ENCODE measurements at places on chromosomes 4 and X.

DNA sequence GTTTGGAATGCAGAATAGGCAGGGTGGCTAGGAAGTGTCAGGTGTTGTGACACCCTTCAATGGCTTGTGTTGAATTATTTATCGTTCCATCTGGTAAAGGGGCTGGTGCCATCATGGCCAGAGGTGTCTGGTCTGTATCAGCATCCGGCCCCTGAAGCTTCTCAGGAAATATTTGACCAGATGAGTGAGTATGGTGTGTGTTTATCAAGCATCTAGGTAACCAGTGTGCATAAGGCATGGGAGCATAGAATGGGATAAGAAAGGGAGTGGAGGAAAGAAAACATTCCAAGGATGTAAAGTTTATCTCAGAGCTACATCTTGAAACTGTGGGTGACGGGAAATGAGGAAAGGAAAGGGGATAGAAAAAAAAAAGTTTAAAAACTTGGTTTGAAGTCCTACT, 109.4 kb downstream of the KLHL4 start:
- no peak for DNase-seq

DNA sequence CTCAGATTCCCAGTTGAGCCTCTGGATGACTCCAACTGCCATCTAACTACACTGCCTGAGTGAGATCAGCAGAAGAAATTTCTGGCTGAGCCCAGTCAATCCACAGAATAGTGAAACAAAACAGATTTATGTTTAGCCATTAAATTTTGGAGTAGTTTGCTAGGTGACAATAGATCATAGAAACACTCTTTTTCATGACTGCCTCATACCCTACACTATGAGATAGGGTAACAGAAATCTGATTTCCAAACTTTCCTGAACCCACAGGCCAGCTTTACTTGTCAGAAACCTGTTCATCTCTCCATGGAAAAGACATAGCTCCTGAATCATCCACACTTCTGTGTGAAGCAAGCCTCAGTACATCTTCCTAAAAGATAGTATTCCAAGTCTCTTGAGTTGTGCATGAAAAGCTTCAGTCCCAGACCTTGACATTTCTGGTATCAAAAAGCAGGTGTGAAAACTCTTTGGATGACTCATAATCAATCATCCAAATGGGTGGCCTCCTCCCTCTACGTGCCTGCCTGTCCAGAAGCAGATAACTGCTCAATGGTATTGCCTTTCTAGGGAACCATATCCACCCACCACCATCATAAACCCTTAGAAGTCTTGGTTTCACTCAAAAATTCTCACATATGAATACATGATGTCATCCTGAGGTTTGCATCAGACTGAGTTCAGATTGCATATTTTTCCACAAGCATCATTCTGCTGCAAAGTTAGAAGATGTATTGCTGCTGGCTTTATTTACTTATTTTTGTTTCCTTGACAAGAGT, 47.5 kb upstream of the RAP2C start:
- DNase-seq = no peak

DNA sequence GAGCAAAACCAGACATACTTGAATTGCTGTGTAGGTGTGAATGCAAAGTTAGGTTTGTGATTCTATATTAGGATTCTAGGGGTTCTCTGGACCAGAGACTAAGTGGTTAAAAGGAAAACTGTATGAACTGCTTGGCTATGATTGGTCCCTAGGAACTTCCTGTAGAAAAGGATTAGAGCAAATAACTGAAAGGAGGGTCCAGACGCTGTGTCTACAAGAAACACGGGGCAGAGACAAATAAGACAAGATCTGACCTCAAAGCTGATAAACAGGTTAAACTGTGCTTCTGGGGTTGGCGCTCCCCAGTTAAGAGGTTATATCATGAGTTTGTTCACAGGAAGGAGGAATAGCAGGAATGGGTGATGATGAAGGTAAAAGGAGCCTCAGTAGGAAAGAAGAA, 183.6 kb downstream of the MGST2 start:
- no peak for DNase-seq

DNA sequence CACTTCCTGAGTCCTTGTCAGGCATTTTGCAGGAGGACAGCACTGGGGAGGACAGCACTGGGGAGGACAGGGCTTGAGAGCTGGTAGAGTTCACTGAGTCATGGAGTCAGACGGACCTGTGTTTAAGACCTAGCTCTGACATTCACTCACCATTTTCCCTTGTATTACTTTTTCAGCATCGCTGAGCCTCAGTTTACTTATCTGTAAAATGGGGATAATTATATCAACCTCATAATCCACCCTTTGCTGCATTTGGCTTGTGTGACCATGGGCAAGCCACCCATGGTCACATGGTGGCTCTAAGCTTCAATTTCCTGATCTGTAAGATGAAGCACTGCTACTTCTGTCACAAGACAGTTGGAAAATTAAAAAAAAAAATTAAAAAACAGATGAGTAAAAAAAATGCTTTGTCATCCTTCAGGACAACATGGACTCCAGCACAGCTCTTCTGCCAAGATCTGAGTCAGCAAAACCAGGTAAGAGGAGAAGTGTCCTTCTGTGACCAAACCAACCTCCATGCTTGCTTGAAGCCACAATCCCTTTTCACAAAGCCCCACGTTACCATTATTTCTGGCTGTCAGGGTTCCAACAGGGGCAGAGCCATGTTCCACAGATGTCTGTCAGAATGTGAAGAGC, 275.5 kb downstream of the RAB28 start:
- DNase-seq = no peak

GRCh38 chrX:115606861-115607260, 45.9 kb downstream of the PLS3 start:
- no peak for DNase-seq

DNA sequence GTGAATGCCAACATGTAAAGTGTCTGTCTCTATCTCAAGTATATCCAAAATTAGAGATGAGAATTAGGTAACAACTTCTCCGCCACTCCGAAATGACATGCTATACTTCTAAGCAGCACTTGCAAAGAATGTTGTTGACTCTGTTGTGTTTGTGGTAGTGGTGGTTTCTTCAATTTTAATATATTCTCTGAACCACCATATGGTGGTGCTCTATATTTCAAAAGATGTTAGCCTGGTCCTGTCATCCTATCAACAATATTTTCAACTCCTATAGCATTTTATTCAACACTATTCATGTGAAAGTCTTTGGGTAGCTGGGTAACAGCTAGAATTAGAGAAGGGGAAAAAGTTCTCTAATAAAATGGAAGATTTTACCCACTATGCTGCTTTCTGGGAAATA, 1622.8 kb upstream of the IGFBP7 start:
- DNase-seq = no peak

DNA sequence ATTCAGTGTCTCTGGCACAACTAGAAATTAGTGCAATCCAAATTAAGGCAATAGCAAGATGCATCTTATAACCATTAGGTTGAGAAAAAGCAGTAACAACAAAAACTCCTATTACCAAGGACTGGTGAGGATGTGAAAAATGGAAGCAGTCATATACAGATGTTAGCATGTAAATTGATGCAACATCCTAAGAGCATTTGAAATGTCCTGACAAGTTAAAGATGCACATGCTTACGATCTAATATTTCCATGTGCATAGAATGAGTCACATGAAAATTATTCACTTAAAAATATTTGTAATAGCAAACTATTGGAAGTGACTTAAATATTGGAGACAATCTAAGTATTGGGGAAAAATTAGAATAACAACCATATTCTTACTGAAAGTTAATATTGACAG, 163.0 kb downstream of the FAM13A start:
- DNase-seq = no peak

DNA sequence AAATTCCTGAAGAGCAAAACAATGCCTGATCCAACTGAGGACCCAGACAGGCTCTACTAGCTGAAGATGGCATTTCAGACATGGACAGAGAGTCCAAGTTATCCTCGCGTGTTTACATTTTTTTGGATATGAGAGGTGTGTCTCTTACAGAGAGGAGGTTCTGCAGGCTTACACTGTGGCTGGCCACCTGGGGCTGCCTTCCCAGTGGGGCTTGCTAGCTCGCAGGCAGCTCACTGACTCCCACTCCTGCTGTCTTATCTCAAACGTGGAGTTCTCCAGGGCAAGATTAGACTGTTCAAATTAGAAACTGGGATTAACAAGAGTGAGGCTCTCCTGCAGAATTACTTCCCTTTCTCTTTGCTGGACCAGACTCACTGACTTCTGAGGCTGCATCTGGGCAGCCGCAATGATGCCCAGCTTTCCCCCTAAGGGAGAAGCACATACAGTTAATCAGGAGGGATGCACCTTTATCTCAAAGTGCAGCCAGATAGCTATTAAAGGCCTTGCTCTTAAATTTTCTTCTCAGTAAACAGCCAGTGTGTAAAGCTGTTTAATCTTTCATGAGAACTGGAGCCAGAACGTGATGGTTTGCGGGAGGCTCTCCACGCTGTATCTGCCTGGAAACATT, 123.0 kb downstream of the ENPP6 start:
- DNase-seq = no peak

DNA sequence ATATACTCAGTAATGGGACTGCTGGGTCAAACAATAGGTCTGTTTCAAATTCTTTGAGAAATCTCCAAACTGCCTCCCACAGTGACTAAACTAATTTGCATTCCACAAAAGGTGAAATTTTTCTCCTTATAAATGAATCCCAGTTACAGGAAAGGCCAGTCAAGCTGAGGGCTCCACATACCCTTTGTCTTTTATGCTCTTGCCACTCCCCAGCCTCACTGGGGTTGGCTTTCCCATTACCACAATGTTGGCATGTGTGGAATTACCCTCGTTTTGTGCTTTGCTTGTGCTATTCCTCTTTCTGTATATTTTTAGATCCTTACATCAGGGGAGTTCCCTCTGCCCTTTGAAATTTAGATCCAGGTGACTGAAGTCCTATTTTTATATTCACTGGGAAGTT, 220.2 kb upstream of the LCORL start:
- DNase-seq = no peak

GRCh38 chrX:131595120-131595519, 51.2 kb downstream of the OR13H1 start:
- no peak for DNase-seq

DNA sequence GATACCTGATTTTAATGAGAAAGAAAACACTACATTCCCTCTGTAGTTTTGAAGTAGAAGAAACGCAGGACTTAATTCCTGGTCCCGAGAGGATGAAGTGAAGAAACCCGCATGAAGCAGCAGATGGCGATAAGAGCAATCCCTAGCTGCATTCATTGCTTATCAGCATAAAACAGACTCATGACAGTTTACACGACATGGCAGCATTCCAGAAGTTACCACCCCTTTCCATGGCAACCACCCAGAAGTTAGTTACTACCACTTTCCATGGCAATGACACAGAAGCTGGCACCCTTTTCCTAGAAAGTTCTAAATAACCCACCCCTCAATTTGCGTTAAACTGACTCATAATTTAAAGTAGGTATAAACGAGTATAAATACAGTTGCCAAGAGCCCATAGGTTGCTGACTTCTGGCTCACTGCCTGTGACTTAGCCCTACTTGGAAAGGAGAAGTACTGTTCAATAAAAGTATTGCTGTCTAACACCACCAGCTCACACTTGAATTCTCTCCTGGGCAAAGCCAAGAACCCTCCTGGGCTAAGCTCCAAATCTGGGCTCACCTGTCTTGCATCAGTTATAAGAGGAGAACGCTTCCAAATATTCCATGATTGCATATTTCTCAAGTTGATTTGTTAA, 5.5 kb upstream of the XAGE2 start:
- peak; percentile 37 for DNase-seq

GRCh38 chr4:146522869-146523205, 1.1 kb upstream of the SLC10A7 start:
- DNase-seq = no peak

DNA sequence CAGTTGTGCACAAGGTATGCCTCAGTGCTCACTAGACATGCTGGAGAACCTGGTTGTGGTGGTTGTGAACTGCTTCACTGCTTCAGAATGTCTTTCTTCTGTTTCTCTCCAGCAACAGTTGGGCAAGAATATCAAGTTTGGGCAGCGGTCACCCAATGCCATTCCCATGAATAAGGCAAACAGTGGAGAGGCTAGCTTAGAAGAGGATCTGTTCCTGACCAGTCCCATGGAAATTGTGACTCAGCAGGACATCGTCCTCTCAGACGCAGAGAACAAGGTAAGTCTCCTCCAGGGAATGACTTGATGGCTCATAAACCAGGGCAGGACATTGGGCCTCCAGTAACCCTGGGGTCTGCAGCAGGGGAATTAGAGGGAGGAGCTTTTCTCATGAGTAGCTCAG, 79.9 kb downstream of the AASDH start:
- DNase-seq = peak; percentile 39

- no peak for DNase-seq
These were observed 77.6 kb downstream of the PDE5A start for GRCh38 chr4:119550857-119551532.

Measured in thyroid gland (tissue), 4 donors.